ENCODE measurements at places on chromosomes 2 and 18. TPM values are rescaled to one million over a fixed set of nuclear protein-coding genes. Genes with fewer than 3 reads are reported as not detected.

DNA sequence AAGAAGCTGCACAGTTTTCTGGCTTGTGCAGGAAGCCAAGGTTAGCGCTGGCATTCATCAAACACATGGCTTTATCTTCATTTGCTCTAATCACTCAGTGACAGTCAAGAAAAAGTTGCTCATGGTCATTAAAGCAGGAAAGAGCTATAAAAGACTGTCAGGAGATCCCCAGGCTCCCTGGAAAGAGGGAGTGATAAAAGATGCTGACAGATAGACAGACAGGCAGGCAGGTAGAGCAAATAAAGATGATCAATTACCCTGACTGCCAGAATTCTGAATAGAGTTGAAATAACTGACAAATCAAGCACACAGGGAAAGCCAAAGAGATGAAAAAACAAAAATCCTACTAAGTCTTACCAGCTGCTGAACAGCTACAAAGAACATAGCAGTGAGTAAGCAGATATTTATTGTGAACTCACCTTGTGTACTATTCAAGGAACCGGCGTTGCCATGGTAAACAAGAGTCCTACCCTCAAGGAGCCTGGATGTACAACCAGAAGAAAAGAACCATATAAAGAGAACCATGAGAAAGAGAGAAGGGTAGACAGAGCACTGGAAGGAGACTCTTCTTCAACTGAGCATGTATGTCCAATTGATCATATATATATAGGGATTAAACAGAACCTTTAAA, 68.0 kb downstream of the RNF152 start:
- no peak for DNase-seq

GRCh38 chr2:157271590-157272203, 14.2 kb downstream of the GALNT5 start:
- no peak for DNase-seq

GRCh38 chr18:3345885-3346284, 84.0 kb downstream of the MYL12B start:
- DNase-seq: no peak

GRCh38 chr18:6373187-6373586, 41.5 kb downstream of the L3MBTL4 start:
- no peak for DNase-seq

GRCh38 chr18:68179811-68180210, 535.1 kb downstream of the TMX3 start:
- no peak for DNase-seq

GRCh38 chr18:13735681-13736080, 9.2 kb downstream of the RNMT start:
- DNase-seq: no peak

DNA sequence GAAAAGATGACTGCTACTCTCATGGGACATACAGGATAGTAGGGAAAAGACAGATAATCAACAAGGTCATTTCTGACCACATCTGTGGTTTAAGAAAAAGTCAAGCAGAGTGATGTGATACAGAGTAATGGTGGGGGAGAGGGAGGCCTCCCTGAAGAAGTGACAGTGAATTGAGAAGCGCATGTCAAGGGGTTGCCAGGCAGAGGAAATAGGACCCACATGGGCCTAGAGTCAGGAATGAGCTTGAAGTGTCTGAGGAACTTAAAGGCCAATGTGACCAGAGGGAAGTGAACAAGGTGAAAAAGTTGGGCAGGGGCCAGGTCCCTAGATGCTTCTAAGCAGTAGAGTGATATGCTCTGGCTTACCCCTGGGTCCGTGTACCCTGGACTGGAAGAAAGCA, 113.5 kb upstream of the PPP1CB start:
- DNase-seq: no peak

DNA sequence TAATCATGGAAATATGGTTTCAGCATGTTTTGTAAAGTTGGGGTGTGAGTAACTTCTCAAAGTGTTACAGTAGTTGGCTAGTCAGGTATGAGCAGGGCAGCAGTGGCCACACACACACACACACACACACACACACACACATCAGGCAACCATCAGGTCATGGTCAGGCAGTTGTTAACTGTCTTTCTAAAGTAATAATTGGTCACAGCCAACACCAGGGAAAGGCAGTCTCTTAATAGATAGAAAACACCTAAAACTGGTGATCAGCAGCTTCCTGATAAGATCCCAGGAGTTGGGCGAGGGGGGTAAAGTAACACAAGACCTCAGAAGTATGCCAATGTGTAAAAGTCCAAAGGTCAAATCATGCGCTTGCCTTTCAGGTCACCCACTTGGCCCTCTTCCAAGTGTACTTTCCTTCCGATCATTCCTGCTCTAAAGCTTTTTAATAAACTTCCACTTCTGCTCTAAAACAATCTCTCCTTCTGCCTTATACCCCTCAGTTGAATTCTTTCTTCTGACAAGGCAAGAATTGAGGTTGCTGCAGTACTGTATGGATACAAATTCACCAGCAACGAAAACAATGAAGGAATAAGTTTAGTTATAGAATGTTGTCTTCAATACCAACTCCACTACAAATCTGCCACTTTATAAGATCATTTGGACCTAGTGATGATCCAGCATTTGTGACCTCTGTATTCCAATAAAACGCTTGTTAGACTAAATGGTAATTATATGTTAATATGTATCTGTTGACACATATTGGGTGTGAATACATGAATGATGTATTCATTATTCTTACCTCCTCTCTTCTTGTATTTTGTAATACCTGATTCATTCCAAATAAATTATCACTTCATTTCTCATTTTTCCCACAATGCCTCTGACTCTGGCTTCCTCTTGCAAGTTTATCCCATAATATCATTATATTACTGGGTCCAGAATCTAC, 254.3 kb downstream of the METTL4 start:
- DNase-seq: no peak

- no peak for DNase-seq
Observed at GRCh38 chr18:8117006-8117371, 492.2 kb upstream of the RAB12 start.

DNA sequence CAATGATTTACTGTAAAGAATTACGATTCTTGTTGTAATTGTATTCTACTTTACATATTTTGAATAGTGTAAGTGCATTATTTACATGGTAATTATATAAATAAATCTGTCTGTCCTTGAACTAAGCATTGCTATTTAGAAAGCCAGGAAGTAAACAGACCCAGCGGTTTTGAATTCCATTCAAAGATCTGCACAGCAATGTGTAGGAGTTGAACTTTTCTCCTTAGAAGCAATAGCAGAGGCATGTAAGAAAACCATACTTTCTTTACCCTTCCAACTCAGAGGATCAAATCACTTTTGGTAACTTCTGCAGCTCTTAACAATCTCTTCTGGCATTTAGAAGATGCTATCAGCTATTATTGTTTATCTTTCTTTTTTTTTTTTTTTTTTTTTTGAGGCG, 109.2 kb upstream of the VRK2 start:
- DNase-seq: no peak

- no peak for DNase-seq
Observed at GRCh38 chr2:235726554-235726953, 232.7 kb downstream of the AGAP1 start.

GRCh38 chr2:101231937-101232730, 20.6 kb upstream of the CNOT11 start:
- no peak for DNase-seq

DOCK10 gene
- 144 TPM for total RNA-seq

HOXD4 gene
- total RNA-seq: not detected

STAT4 gene
- 57.4 TPM for total RNA-seq

ATP6V1C2 gene
- 0.05 TPM for total RNA-seq

ALK gene
- not detected for total RNA-seq

C2orf66 gene
- total RNA-seq: 0.42 TPM

Data from activated T-helper 1 cell treated with anti-CD3 and anti-CD28 coated beads, Interleukin-12 subunit alpha, Interleukin-12 subunit beta, Interleukin-2, Interleukin-4 antibody, amounts not matched to agents 30 ng/mL and 10 ng/mL and 1 ng/mL, durations not matched to agents 14 hours and 24 hours and 36 hours (primary cell).